Activated CD8-positive, alpha-beta T cell treated with anti-CD3 and anti-CD28 coated beads for 36 hours (primary cell): ENCODE measurements at places on chromosomes 7 and 10. TPM values are rescaled to one million over a fixed set of nuclear protein-coding genes. Genes with fewer than 3 reads are reported as not detected.
A peak's percentile ranks its signal among the peaks of the same experiment; 100 is the strongest.

Gene GHRHR
- total RNA-seq, result not detected

Gene PHYHIPL
- total RNA-seq, result not detected

DNA sequence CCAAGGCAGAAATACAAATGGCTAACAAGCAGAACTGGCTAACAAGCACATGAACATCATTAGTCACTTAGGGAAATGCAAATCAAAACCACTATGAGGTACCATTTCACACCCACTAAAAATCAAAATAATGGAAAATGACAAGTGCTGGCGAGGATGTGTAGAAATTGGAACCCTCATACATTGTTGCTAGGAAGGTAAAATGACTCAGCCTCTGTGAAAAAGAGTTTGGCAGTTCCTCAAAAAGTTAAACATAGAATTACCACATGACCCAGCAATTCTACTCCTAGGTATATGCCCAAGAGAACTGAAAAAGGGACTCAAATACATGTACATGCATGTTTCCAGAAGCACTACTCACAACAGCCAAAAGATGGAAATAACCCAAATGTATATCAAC is 52.8 kb upstream of the ANAPC16 start:
- DNase-seq, result peak; percentile 50

Gene SYNPO2L
- total RNA-seq, result not detected

Gene INHBA
- total RNA-seq, result not detected

Gene CTTNBP2
- total RNA-seq, result not detected

DNA sequence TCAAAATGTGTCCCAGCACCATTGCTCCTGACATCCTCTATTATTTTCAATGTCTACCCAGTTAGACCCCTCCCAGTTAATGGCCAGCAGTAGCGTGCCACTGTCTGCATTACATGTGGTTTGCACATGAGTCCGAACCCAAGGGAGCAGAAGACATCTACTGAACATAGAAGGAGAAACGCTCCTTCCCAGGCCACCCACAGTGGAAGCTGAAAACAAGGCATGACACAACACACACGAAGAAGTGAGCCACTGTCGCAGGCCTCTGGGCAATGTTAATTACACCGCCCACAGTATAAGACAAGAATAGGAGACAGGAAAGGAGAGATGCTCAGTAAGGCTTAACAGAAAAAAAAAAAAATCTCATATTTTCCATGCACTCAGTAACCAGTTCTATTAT is 50.5 kb downstream of the MKX start:
- DNase-seq, result no peak
